ENCODE measurements at places on chromosomes 3 and 15.

DNA sequence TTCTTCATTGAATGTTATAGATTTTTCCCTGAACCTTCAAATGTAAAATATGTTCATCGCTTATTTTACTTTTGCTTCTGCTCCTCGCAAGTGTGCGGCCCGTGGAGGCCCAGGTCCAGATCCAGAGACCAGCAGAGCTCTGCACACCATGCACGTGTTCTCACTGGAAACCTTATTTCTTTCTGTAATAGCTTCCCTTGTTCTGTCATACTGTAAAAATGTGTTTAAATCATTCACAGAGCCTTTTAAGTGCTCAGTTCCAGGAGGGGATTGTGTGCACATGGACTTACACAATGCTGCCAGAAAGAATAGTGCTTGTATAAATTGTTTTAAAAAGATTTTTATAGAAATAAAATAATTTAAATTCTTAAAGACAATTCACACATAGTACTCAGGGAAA is 359.3 kb downstream of the GABRG3 start:
- no peak for DNase-seq

DNA sequence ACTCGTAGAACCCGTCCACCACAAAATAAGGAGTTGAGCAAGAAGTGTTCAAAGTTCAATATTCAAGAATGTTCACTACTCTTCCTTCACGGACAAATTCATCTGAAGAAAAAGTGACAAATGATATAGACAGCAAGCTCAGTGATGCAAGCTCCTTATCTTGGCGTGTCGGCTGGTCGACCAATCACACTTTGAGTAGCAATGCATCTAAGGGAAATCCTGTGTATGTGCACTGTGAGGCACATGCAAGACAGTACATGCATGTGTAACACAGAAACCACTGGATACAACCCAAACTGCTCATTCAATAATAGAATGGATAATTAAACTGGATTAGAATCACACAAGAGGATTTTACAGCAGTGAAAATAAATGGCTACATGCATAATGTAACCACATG is 64.4 kb upstream of the CSPG5 start:
- peak; percentile 13 for DNase-seq

GRCh38 chr3:185586686-185587039 is 568 bp downstream of the SENP2 start:
- DNase-seq: no peak

- peak; percentile 18 for DNase-seq
Observed at GRCh38 chr3:124246949-124247348, 255.0 kb upstream of the ROPN1 start.

- DNase-seq: peak; percentile 46
Observed at GRCh38 chr15:36278219-36278618, 301.2 kb upstream of the CDIN1 start.

- DNase-seq: no peak
Observed at GRCh38 chr3:43015572-43015971, 36.5 kb downstream of the GASK1A start.

- DNase-seq: peak; percentile 82
Observed at GRCh38 chr15:65558336-65558735, 28.1 kb downstream of the HACD3 start.

- no peak for DNase-seq
Observed at GRCh38 chr3:43316783-43317460, 30.6 kb downstream of the SNRK start.

GRCh38 chr15:69818529-69818928 is 279.2 kb downstream of the TLE3 start:
- no peak for DNase-seq

- no peak for DNase-seq
Observed at GRCh38 chr3:38614651-38615352, 34.7 kb downstream of the SCN5A start.

GRCh38 chr3:35817216-35817615 is 177.9 kb downstream of the ARPP21 start:
- DNase-seq: no peak

- DNase-seq: peak; percentile 61
Observed at GRCh38 chr15:37981775-37982174, 47.3 kb downstream of the TMCO5A start.

DNA sequence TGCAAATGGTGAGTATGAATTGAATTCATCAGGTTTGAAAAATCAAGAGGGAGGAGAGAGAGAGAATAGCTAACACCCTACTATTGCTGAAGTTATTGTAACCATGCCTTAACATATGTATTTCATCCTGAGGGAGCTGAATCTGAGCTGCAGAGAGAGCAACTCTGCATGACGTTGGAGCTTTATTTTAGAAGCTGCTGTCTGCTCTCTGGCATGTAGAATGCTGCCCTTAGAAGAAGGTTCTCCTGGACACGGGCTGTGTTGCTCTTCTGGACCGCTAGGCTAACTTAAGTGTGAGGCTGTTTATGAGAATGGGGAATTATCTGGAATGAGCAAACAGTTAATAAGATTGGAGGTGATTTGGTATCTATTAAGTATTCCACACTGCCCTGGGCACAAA is 814.6 kb downstream of the AGBL1 start:
- no peak for DNase-seq

DNA sequence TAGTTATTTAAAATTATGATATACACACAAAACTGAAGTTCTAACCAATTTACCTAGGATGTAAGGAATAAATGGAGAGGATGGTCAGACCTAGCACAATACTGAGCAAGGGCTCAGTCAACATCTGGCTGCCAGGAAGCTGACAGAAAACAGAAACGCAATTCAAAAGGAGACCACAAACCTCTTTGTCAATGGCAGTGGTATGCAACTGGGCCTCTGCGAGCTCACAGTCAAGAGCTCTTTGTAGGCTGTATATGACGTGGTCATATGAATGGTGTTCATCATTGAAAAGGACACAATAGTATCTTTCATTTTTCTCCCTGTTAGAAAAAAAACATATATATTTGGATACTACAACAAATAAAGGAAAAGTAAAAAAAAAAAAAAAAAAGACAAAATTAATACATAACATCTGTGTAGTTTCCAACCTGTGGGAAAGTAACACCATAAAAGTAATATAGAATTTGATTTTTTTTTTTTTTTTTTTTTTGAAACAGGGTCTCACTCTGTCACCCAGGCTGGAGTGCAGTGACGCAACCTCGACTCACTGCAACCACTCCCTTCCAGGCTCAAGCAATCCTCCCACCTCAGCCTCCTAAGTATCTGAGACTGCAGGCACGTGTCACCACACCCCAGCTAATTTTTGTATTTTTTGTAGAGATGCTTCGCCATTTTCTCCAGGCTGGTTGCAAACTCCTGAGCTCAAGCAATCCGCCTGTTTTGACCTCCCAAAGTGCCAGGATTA is 37.9 kb downstream of the UBR1 start:
- DNase-seq: peak; percentile 95

GRCh38 chr3:183279371-183279770 is 26.3 kb downstream of the B3GNT5 start:
- DNase-seq: no peak

DNA sequence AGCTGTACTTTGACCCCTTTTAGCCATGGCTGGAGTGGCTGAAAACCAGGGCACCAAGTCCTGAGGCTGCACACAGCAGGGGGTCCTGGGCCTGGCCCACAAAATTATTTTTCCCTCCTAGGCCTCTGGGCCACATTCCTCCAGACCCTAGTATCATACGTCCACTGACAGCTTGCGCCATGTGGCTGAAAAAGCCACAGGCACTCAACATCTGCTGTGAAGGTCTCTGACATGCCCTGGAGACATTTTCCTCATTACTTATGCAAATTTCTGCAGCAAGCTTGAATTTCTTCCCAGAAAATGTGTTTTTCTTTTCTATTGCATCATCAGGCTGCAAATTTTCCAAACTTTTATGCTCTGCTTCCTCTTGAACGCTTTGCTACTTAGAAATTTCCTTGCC is 239.0 kb downstream of the SQOR start:
- DNase-seq: no peak

DNA sequence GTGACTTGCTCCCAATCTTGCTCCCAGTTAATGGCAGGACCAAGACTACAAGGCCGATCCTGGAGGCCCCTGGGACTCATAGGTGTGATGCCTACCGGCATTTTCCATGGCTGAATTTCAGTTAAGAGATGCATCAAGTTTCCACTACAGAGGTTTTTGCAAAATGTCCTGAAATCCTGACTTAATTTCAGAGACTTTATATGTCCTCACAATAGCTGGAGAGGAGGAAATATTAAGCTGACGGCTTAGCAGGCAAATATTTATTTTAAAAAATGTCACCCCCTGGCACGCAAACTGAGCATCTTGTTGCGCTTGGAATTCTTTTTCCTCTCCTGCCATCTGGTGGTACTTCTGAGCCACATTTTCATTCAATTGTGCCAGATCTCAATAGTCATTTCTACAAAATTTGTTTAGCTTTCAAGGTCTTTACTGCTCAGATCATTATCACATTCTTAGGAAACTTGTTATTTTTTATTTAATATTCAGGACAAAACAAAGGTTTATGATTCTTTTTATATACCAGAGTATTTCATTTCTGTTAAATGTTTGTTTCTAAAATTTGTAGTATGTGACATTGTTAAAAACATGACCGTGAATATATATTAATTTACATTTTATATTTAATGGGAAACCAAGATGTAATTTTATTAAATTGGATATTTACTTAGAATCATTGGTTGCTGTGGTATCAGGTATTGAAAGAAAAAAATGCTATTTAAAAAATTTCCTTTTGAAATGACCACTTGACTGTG is 189.2 kb upstream of the THRB start:
- peak; percentile 79 for DNase-seq

- no peak for DNase-seq
Observed at GRCh38 chr15:25810631-25811091, 52.5 kb downstream of the ATP10A start.

DNA sequence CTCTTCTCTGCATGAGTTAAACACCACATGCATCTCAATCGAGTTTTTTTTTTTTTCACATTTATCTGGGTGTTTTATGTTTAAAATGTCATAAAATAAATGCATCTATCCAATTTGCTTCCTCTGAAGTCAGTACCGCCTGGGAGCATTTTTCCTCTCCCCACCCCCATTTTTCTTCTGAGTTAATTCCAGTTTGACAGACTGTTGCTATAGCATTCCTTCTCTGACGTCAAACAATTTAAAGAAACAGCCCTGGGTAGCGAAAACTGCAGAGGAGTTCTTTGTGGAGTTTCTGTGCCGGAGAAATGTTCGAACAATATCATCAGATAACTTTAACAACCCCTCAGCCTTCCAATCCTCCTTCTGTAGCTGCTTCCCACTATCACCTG is 900 bp upstream of the GNB4 start:
- DNase-seq: peak; percentile 92

- DNase-seq: peak; percentile 89
Observed at GRCh38 chr15:89714775-89715174, 24.2 kb downstream of the WDR93 start.

DNA sequence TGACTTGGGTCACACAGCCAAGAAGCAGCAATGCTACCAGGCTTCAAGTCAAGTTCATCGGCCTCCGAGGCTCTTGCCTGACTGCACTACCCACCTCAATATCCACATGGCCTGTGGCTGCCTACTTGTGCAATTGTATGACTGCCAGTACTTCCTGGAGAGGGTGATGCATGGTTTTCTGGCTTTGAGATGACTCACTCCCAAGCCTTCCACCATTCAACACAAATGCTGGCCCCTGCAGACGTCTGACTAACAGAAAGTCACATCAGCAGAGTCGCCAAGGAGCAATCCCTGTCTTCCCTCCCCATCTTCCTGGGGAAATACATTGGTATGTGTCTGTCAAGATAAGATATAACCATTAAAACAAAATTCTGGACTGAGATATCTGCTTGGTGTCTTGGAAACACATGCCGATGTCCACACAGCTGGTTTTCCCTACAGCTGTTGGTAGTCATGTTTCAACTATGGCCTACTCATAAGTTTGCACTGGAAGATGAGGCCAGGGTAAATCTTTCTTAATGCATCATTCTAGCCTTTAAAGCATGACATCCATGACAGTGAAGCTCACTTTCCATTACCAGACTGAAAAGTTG is 79.6 kb upstream of the SPATA12 start:
- peak; percentile 100 for DNase-seq

- DNase-seq: peak; percentile 86
Observed at GRCh38 chr15:66841953-66842681, 140.1 kb downstream of the SMAD6 start.

DNA sequence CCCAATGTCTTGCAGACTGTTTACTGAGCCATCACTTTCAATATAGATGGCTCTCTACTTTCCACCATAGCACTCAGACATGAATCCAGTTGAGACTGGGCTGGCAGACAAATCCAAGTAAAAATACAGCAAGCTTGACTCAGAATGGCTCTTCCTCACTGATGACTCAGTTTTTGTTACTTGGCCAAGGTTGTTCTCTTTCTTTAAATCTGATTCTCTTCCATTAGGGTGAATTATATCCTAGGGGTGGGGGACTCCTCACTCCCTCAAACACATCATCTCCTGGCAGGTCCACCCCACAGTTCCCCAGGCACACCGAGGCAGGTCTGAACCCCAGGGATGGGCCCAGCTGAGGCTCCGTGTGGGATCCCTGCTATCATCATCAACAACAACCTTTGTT is 157.9 kb downstream of the MEX3B start:
- DNase-seq: peak; percentile 2

DNA sequence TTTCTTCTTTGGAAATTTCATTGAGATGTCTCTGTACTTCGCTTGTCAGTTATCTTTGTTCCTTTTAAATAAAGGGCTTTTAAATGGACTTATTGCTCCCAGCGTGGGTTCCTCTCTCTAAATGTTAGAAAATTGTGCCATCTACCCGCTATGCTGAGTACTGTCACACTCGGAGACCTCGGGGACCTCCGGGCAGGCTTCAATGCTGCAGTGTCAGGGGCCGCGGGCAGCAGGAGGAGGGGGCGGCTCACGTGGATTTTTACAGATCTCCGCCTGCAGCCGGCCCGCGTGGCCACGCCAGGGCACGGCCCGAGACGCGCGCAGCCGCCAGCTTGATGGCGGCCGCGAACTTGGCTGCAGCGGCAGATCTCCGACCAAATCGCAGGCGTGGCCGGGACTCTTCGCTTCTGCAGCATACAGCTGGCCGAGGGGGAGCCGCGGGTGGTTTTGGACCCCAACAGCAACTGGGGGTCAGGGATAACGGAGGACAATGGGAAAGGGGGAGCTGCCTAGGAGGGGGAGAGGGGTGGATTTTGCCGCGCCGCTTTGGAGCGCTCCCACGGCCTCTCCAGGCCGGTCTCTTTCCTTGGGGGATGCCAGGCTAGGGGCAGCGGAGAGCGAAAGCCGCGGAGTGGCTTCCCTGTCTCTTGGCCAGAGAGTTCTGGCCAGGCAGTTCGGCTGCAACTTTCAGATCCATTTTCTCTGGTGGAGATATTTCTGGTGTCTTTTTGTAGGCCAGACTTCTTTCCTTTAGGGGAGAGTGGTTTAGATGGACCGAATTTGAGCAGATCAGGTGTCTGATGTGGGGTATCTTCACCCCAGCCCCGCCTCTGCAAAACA is 15.3 kb downstream of the NR2F2 start:
- DNase-seq: peak; percentile 71

- no peak for DNase-seq
Observed at GRCh38 chr3:143146486-143147274, 27.1 kb downstream of the CHST2 start.

DNA sequence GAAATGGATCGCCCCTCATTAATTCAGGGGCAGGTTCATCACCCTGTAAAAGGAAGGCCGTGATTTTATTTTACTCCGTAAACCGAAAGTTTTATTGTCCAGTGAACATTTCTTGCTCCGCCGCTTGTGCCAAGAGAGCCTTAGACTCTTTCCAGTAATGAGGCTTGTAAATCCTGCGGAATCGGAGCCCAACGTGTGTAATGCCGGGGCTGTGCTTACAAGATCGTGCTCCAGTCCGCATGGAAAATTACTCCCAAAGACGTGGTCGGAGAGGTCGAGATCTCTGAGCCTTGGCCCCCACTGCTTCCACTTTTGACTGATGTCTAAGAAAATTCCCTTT is 649 bp upstream of the PLOD2 start:
- DNase-seq: peak; percentile 73
